ENCODE measurements at places on chromosomes 12 and 14. TPM values are rescaled to one million over a fixed set of nuclear protein-coding genes. Genes with fewer than 3 reads are reported as not detected.

Gene RAPGEF3
- total RNA-seq, result 79.4 TPM

Gene SLC6A13
- not detected for total RNA-seq

Gene TSPAN8
- 1.8 TPM for total RNA-seq

Gene PAPLN
- 6.4 TPM for total RNA-seq

Gene CCDC177
- not detected for total RNA-seq

Gene CLEC7A
- total RNA-seq, result 27.7 TPM

Gene THAP2
- 10.1 TPM for total RNA-seq

Gene SUOX
- total RNA-seq, result 27.7 TPM

Gene C12orf50
- 0.13 TPM for total RNA-seq

Gene BCL2L14
- total RNA-seq, result not detected

Gene DPF3
- 0.64 TPM for total RNA-seq

Gene NAV3
- 16.6 TPM for total RNA-seq

Gene UBC
- total RNA-seq, result 1,241 TPM

Gene ART4
- 1.6 TPM for total RNA-seq

Gene TIMM9
- 41.8 TPM for total RNA-seq

Gene BRAP
- 16.9 TPM for total RNA-seq

Gene ETFBKMT
- 3.3 TPM for total RNA-seq

Gene PLEKHG7
- total RNA-seq, result not detected

Gene RECQL
- total RNA-seq, result 34.1 TPM

Gene GUCY2C
- total RNA-seq, result not detected

Gene CLECL1
- total RNA-seq, result not detected

Gene EP400
- total RNA-seq, result 43.2 TPM

Data from mesenteric fat pad (tissue), 1 donor.